ENCODE measurements at places on chromosomes 5 and 9.
A peak's percentile ranks its signal among the peaks of the same experiment; 100 is the strongest.

- DNase-seq = no peak
Observed at GRCh38 chr9:131323629-131324028, 34.1 kb downstream of the PLPP7 start.

DNA sequence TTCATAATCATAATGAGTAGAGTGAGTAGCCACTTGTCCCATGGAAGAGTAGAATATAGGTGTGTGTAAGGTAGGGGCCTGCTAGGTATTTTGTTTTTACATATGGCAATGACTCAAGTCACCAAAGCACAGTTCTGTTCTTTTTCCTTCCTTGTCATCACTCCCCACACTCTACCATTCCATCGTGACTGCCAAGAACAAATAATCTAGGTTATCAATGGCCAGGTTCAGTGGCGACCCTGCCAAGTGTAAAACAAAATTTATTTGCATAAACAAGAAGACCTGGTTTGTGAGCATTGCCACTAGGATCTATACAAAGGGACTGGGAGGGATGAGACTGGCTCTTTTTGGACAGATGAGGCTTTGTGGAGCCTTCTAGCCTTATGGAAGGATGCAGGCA is 55.2 kb upstream of the RANBP3L start:
- no peak for DNase-seq

DNA sequence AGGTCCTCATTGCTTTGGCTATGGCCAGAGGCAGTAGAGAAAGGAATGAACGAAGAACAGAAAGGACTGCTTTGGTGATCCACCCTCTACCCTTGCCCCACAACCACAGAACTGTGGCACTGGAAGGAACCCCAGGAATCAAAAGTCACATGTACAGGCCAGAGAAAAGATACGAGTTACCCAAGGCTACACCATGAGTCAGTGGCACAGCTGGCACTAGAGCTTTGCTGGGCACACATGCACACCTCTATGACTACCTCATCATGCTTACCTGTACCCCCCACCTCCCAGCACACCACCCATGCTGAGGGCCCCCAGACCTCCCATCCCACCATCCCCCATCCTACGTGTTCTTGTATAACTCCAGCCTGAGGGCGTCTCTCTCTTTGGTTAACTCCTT is 13.1 kb downstream of the GOLGA2 start:
- DNase-seq = no peak

- DNase-seq = no peak
Observed at GRCh38 chr9:126852086-126852688, 8.3 kb upstream of the ZBTB34 start.

DNA sequence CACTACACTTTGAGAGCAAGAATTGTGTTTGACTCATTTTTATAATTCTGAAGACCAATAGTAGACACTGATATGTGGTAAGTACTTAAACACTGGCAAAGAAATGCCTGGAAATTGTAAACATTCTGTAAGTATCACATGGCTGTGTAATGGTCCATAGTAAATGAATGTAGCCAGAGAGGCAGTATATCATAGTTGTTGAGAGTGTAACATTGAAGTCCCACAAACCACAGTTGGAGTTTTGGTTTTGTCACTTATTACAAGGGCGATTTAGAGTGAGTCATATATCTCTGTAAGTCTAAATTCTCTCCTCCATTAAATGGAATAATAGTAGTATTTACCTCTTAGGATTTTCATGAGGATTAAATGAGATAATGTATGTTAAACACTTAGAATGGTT is 181.1 kb upstream of the MEF2C start:
- no peak for DNase-seq

DNA sequence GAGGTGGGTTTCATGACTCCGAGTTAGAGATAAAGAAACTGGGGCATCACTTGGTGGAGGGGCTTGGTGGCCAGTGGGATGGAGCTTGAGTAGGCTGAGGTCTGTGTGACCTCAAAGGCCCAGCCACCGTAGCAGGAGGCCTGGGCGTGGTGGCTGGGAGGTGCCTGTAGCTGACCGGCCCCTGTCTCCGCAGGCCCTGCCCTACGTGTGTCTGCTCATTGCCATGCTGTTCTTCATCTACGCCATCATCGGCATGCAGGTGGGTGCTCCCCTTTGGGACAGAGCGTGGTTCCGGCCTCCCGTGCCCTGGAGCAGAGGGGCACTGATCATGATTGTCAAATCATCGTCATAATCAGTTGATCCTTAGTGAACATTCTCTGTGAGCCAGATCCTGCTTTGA is 196.2 kb downstream of the CACNA1B start:
- DNase-seq = no peak

DNA sequence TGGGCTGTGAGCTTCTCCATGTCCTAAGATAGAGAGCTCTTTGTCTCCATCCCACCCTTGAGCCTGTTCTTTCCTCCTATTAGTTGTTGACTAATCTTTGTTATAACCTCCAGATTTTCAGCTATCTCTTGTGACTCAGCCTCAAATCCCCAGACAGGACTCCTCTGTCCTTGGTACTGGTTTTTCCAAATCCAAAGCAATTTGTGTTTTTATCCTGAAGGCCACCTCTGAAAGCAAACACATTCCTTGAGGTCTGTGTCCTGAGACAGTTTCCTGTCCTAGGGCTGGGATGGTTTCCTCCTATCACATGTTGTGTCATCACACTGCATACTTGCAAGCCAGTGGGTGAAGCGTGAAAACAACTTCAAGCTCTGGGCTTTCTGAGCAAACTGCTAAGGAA is 8.5 kb downstream of the TNC start:
- no peak for DNase-seq

- DNase-seq = no peak
Observed at GRCh38 chr5:177453852-177454396, 7.3 kb downstream of the PRR7 start.

DNA sequence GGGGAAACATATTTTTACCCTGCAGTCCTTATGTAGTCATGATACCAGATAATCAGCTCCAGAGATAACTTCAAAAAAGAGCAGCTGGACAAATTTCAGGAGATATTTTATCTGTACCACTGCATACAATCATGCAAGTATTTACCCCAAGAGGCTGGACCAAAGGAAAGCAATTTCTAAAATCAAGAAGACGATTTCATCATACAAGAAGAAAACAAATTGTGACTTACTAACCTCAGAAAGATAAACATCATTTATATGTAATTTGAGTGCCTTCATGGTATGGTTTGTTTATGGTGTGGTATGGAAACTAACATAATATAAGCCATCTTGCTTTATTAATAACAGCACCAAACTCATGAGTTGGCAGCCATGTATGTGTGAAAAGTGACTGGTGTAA is 603.6 kb downstream of the PSAT1 start:
- no peak for DNase-seq

GRCh38 chr9:93287593-93287992 is 103.7 kb downstream of the WNK2 start:
- no peak for DNase-seq

DNA sequence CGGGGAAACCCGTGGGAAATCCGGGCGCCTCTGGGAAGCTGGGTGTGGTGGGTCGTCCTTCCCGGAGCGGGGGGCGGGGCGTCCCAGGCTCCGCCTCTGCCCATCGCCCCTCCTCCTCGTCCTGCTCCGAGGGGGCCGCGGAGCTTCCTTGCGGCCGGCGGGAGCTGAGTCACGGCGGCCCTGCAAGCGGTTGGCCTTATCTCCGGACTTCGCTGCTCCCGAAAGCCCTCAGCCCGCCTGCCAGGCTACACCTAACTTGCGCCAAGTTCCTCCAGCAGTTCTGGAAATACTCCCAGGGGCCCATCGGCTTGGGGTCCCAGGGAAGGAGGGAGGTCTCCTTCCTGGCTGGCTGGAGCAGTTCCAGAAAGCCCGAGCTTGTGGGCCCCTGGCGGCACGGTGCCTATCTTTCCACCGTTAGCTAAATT is 54.1 kb upstream of the CDKN2AIPNL start:
- peak; percentile 92 for DNase-seq

- DNase-seq = no peak
Observed at GRCh38 chr9:29793970-29794369, 2220.7 kb upstream of the C9orf72 start.

- no peak for DNase-seq
Observed at GRCh38 chr5:177482359-177482795, 8.9 kb upstream of the DBN1 start.

GRCh38 chr9:38680837-38681445 is 39.0 kb downstream of the FAM240B start:
- DNase-seq = no peak

- no peak for DNase-seq
Observed at GRCh38 chr5:38672059-38672788, 115.8 kb upstream of the LIFR start.

DNA sequence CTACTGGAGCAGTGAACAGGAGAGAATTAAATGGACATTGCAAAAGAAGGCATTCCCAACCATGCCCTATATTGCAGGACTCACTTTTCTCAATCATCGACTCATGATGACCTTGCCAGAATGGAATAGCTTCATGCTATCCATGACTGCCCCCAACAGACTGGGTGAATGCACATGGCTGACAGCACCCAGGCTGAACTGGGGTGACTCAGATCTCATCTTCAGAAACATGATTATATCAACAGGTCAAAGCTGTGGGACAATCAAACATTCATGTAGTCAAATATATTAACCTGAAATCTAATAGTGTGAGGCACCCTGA is 34.7 kb upstream of the MIER3 start:
- DNase-seq = no peak

DNA sequence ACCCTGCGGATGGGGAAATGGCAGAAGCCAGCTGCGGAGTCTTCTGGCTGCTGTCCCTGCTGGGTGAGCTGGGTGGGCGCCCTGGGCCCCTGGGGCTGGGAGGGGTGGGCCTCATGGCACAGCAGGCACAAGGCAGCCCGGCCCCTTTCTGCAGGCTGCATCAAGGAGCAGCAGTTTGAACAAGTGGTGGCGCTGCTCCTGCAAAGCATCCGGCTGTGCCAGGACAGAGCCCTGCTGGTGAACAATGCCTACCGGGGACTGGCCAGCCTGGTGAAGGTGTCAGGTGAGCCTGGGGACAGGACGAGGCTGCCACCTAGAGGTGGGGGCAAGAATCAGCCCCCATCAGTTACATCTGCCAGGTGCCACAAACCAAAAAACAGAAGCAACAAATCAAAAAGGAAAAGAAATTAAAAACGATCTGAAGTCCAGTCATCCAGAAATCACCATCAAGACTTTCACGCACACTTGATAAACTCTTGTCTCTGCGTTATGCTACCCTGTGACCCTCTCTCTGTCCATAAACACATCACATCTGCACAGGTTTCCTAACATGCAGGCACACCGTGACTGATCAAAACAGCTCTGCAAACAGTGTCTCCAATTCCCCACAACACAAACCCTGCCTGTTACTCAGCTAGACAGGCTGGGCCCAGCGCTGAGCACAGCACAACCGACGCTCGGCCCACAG is 13.9 kb downstream of the REXO4 start:
- no peak for DNase-seq

GRCh38 chr5:140575309-140575708 is 10.7 kb downstream of the SLC35A4 start:
- peak; percentile 89 for DNase-seq

All from inflammatory macrophage treated with lipopolysaccharide for 1 hour (primary cell).